ENCODE measurements at places on chromosomes 5 and 9.

GRCh38 chr5:138831703-138832102, 43.4 kb downstream of the LRRTM2 start:
- DNase-seq = no peak

DNA sequence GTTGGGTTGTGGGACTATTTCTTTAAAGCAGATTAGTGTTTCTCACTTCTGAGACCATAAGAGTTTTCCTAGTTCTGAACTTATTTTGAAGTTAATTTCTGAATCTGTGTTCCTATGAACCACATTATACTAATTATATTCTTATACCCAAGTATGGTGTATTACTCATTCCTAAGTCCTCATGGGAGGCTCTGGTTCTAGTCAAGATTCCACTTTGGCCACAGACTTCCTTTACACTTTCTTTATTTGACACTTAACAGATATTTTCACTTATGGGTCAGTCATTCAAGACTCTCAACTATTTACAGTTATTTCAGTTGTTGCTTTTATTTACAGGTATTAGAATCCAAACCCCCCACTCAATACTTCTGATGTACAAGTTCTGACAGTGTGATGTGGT, 937.2 kb upstream of the TYRP1 start:
- DNase-seq = no peak

- DNase-seq = no peak
Observed at GRCh38 chr9:2740616-2741015, 23.3 kb downstream of the KCNV2 start.

DNA sequence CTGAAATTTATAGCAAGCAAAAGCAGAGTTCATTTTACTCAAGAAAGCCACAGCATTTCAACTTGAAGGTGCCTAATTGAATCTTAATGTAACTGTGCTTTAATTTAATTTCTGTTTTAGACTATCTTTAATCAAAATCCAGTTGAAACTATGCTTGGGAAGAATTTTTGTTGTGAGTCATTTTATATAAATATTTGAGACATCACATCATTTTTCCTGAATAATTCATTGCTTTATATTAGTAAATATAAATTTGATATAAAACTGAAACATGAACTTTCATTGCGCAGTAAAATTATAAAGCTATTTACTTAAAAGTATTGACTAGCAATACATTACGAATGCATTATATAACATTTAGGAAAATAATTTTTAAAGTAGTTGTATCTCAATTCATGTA, 1937.1 kb upstream of the CDH9 start:
- no peak for DNase-seq

GRCh38 chr9:109707355-109707754, 72.6 kb upstream of the PALM2AKAP2 start:
- no peak for DNase-seq

- no peak for DNase-seq
Observed at GRCh38 chr5:160837211-160837610, 14.8 kb downstream of the ATP10B start.

- no peak for DNase-seq
Observed at GRCh38 chr9:125243792-125244260, 2.7 kb upstream of the HSPA5 start.

DNA sequence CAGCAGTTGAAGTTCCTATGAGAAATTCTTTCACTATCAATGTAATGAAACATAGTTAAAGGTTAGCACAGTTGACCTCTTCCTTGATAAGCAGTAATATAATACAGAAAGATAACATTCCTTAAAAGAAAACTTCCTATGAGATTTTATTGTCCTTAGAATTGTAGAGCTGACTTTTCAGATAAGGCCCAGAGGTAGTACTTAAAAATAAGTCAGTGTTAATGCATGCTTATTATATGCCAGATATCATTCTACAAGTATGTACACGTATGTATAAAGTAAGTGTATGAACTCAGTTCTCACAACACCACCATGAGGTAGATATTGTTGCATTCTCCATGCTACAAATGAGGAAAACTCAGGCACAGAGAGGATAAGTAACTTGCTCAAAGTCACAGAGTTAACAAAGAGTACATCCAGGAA, 15.3 kb downstream of the AP3S1 start:
- no peak for DNase-seq

- no peak for DNase-seq
Observed at GRCh38 chr9:38196714-38197113, 127.7 kb upstream of the SHB start.

DNA sequence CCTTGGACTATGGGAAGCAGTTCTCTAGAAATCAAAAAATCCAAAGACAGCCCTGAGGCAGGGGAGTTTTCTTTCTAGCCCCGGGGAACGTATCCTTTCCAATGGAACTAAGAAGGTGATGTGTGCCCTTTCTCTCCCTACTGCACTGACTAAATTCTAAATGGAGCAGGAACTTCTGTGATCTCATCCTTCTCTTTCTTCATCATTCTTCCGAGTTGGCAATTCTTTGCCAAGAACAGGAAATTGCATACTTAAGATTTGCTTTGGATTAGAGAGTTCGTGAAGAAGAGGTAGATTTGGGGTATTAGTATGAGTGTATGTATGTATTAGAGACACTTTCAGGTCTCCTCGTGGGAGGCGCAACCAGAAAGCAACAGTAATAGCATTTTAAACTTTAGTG, 178.0 kb upstream of the PIK3R1 start:
- DNase-seq = no peak

GRCh38 chr5:67182301-67182790, 14.3 kb downstream of the CD180 start:
- no peak for DNase-seq

DNA sequence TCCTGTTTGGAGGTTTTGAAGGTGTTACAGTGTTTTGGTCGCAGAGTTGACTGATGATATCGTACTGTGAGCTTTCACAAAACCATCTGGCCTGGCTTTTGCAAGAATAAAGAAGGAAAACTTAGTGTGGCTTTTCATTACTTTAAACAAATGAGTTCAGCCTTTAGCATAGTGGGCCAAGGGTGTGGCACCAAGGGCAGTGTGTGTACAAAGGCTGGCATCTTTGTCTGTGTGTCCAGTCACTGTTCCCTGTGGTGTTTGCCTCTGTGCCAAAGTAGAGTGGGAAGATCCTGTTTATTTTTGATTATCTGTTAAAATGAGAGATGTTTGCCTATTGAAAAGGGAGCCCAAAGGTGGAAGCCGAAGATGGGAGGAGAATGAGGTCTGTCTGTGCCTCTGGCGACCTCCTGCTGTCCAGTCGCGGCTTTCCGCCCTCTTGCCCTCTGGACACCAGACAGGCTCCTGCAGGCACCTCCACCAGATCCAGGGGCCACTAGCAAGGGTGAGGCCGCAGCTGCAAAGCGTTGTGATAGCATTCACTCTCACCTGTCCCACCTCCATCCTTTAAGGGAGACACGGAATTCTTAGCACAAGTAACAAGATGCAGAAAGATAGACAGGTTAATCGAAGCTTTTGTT, 113.7 kb downstream of the TRIO start:
- no peak for DNase-seq

- no peak for DNase-seq
Observed at GRCh38 chr5:159913048-159913447, 3.2 kb upstream of the ADRA1B start.

- DNase-seq = no peak
Observed at GRCh38 chr5:156942064-156942463, 21.0 kb downstream of the TIMD4 start.

- DNase-seq = no peak
Observed at GRCh38 chr5:160846642-160847041, 5.4 kb downstream of the ATP10B start.

DNA sequence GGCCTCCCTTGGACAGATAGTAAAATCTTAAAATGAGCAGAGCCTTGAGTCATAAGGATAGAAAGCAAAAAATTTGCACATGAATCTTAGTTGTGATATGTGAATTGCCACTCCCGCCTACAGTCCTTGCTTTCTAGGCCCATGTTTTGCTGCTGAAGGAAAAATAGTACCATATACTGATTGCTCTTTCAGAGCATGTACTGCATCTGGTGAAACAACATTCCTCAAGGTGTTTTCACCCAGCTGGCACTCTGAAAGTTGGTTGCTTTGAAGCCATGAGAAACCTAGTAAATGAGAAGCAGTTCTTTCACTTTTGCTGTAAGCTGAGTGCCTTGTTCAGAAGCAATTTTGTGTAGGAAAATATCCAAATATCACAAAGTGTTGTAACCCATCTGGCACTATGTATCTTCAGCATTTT, 10.3 kb downstream of the CDC37L1 start:
- DNase-seq = no peak

DNA sequence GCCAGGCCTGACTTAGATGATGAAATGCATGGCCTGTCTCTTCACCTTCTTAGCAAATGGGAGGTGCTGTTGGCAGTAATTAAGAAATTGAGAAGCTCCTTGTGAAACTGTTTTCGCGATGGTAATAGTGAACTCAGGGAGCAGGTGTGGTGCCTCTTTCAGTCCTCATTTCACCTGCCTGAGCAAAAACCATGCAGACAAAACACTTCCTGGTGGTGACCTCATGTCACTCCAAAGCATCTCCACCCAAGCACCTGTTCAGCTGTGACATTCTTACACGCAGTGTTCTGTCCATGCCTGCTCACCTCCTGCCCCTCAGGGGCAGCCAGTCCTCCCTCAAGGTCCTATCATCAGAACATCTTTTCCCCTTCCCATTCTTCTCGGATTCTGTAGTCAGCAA, 146.5 kb downstream of the CD180 start:
- DNase-seq = no peak

DNA sequence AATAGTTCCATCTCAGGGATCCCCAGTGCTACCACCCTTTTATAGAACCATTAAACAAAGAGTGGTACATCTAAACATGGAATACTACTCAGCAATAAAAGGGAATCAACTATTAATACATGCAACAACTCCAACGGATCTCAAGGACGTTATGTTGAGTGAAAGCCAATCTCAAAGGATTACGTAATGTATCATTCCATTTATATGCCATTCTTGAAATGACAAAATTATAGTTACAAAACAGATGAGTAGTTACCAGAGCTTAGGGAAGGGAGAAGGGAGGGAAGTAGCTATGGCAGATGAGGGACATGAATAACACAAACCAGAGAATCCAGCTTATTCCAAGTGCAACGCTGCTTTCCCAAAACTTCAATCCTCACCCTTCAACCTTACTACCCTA, 69.5 kb downstream of the ACTL7B start:
- no peak for DNase-seq

DNA sequence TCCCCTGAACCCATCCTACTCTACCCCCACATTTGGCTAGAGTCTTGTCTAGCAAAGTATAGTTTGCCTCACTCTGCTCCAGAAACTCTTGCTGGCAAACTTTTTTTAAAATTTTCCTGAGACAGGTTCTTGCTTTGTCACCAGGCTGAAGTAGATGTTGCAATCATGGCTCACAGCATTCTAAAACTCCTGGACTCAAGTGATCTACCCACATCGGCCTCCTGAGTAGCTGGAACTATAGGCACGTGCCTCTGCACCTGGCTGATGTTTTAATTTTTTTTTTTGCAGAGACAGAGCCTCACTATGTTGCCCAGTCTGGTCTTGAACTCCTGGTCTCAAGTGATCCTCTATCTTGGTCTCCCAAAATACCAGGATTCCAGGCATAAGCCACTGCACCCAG, 175.8 kb upstream of the FBXL17 start:
- DNase-seq = no peak

DNA sequence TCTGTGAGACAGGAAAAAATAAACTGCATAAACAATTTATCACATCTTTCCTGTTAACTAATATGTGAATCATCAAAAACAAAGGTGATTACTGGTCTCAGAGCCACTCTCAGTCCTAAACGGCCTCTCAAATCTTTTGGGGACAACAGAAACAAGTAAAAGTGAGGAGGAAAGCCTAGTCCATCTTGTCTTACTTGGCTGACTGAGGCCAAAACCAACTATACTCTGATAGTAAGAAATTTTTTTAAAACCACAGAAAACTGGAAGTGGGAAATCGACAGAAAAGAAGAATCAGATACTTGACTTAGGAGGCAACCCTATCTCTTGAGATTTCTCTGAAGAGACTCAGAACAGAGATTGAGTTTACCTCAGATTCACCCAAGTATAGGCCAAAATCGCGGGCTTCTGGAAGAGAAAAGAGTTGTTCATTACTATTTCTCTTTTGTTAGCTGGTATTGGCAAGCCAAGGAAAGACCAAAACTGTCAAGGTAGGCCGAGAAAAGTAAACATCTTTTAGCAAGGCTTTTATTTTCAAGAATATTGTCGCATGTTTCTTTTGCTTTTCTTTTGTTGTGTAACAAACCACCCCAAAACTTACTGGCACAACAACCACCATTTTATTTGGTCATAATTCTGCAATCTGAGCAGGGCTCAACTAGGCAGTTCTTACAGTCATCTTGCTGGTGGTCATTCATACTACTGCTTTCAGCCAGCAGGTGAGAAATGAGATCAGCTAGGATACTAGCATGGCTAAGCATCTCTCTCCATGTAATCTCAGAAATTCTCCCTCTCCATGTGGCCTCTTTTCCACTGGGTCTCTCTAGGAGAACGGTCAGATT, 46.1 kb downstream of the RFX3 start:
- DNase-seq = no peak

DNA sequence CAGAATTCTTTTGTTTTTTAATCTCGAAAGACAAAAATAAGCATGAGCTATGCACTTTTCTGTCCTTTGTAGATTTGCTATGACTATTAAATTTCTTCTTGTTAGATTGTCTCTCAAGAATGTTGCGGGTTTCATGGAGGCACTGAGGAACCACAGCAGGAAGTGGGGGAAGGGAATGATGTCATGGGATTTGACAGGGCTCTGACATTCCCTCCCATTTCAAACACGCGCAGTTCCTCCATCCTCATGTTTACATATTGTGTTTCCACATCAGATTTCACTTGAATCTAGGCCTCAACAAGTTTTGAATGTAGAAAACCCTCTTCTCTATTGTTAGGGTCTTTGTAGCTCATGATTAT, 154.8 kb downstream of the PALM2AKAP2 start:
- no peak for DNase-seq

DNA sequence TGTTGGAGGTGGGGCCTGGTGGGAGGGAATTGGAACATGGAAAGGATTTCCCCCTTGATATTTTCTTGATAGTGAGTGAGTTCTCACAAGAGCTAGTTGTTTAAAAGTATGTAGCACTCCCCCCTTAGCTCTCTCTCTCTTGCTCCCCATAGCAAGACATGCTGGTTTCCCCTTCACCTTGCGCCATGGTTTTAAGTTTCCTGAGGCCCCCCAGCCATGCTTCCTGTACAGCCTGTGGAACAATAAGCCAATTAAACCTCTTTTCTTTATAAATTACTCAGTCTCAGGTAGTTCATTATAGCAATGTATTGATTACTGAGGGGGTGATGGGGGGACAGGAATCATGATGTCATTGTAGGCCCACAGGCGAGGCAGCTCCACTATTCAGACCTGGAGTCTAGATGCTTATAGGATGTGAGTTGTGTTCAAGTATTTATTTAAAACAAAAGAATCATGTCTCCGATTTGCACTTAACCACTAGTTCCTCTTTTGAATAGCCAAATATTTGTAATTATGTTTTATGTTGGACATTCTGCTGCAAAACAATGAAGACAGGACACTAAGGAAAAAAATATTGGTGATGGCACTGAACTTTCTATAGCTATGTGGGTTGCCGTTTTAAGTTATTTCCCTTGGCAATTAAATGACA, 156.6 kb downstream of the TMEM38B start:
- no peak for DNase-seq

GRCh38 chr5:156295431-156295830, 31.5 kb upstream of the SGCD start:
- no peak for DNase-seq

GRCh38 chr5:142478113-142478512, 153.3 kb upstream of the SPRY4 start:
- DNase-seq = no peak

Measured in activated CD8-positive, alpha-beta memory T cell treated with anti-CD3 and anti-CD28 coated beads for 1 hour (primary cell).